ENCODE measurements at places on chromosomes 4 and X.

DNA sequence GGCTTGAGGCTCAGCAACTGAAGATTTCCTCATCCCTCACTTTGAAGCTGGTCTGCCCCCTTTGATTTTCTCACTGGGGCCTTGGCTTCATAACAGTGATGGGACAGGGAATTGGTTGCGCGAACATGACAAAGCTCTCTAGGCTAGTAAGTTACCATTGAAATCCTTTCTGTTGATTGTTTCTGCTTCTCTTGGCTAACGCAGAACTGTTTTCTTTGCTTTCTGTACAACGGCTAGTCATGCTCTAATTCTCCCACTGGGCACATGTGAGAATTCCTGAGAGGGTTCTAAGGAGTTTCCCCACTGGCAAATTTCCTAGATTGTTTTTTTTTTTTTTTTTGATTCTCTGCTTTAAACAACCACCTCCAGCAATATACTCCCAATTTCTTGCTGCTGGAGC is 738.6 kb downstream of the PCDH7 start:
- no peak for DNase-seq

DNA sequence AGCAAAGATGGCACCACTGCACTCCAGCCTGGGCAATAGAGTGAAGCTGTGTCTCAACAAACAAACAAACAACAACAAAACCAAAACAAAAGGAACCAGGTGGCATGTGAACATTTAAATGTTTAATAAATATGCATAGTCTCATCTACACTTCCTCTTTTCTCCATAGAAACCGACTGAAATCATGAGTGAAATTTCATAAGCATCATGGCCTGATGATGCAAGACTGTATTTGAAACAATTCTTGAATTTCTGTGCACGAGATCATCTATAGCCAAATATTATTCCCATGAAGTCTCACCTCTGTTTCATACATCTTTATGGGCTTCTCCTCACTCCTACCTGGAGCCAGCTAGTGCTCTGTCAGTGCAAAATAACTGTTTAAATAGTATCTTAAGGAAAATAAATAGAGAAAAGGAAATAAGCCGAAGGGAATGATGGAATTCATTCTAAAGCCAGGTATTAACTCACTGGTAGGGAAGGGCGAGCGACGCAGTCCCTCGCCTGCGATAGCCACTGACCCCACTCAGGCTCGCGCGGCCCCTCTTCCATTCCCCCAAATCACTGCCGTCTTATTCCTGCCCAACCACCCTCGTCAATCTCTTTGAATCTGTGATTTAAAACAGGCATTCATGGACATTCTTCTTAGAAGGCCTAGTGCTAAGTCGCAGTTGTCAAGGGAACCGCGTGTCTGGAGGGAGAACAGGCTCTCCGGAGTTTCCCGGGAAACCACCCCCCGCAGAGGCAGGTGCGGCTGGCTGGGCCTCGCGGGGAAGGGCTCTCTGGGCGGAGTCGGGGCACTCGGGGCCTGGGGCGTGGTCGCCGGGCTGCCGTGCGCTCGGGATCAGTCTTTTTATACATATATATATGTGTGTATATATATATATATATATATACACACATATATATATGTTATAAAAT is 52.4 kb upstream of the TRIM2 start:
- DNase-seq: no peak

DNA sequence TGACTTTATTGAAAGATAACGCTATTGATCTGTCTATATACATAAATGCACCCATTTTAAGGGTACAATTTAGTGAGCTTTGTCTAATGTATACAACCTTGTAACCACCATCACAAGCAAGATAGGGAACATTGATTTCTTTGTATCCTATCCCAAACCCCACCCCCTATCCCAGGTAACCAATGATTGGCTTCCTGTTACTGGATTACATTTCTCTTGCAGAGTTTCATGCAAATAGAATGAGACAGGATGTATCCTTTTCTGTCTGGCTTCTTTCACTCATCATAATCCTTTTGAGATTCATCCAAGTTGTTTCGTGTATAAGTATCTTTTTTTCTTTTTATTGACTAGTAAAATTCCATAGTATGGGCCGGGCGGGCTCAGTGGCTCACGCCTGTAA is 1.6 kb upstream of the GRIPAP1 start:
- no peak for DNase-seq

DNA sequence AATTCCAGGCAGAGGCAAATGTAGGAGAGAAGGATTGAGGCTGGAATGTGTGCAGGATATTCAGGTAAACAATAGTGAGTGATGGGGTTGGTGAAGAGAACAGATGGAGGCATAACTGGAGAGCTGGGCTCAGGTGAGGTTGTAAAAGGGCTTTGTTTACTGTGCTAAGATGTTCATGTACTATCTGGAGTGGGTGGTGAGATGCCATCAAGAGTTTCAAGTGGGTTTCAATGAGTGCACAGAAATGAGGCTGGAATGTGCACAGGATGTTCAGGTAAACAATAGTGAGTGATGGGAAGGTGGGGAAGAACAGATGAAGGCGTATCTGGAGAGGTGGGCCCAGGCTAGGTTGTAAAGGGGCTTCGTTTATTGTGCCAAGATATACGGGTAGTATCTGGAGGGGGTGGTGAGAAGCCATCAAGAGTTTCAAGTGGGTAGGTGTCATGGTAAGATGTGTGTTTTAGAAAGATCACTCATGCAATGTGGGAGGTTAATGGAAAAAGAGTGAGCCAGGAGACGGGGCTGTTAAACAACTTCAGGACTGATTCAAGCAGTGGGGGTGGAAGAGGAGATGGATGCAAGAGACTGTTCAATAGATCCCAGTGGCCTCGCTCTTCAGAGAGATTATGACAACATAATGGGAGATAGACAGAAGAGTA is 25.4 kb upstream of the NMU start:
- DNase-seq: no peak

DNA sequence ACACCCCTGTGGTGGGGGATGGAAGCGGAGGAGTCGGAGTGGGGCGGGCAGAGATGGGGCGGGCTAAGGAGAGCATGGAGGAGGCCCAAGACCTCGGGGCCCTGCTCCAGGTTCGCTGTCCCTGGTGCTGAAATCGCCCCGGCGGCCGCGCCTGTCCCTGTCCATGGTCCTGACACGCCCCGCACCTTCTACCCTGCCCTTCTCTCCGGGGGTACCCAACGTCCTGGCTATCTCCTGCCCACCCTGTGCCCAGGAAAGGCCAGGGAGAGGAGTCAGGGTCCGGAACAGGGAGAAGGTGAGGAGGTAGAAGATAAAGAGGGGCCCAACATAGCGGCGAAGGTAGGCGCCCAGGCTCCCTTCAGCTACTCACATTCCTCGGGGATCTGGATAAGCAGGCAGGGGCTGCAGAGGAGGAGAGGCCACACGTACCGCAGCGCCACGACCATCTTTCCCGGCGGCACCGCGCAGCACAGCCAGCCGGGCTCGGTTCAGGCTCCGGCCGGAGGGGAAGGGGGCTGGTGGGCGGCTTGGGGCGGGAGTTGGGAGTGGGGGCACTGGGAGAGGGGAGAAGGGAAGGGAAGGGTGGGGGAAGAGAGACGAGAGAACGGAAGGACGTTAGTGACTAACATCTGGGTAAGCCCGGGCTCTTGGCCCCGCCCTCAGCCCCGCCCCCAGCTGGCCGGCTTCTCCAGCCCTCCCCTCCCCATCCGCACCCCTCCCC is 10.4 kb downstream of the L1CAM start:
- no peak for DNase-seq

GRCh38 chrX:130418740-130419139 is 17.0 kb downstream of the RBMX2 start:
- DNase-seq: no peak
